ENCODE measurements at places on chromosomes 3 and 15.

- DNase-seq: no peak
Measured at GRCh38 chr15:36178303-36178633, 401.2 kb upstream of the CDIN1 start.

GRCh38 chr3:94928921-94929320, 866.1 kb downstream of the NSUN3 start:
- DNase-seq: peak; percentile 1

- DNase-seq: no peak
Measured at GRCh38 chr15:68424754-68425390, 7.1 kb downstream of the ITGA11 start.

- DNase-seq: no peak
Measured at GRCh38 chr3:134337511-134338200, 36.6 kb downstream of the AMOTL2 start.

- no peak for DNase-seq
Measured at GRCh38 chr3:183491923-183492848, 63.3 kb downstream of the KLHL6 start.

DNA sequence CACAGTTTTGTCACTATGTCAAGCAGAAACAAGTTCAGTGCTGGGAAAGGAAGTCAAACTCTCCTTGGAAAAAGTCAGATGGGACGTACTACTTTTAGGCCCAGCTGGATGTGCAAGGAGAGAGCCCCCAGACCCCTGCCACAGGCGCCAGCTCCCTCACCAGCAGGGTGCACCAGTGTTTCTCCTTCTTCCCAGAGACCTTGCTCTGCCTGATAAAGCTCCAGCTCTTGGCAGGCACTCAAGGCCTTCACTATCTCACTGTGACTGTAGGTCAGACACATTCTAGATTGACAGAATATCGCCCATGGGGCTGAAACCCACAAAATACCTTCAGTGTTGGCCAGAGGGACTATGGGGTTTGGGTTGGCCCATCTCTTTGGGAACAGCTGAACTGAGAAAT, 54.8 kb upstream of the CHRNB4 start:
- DNase-seq: no peak

DNA sequence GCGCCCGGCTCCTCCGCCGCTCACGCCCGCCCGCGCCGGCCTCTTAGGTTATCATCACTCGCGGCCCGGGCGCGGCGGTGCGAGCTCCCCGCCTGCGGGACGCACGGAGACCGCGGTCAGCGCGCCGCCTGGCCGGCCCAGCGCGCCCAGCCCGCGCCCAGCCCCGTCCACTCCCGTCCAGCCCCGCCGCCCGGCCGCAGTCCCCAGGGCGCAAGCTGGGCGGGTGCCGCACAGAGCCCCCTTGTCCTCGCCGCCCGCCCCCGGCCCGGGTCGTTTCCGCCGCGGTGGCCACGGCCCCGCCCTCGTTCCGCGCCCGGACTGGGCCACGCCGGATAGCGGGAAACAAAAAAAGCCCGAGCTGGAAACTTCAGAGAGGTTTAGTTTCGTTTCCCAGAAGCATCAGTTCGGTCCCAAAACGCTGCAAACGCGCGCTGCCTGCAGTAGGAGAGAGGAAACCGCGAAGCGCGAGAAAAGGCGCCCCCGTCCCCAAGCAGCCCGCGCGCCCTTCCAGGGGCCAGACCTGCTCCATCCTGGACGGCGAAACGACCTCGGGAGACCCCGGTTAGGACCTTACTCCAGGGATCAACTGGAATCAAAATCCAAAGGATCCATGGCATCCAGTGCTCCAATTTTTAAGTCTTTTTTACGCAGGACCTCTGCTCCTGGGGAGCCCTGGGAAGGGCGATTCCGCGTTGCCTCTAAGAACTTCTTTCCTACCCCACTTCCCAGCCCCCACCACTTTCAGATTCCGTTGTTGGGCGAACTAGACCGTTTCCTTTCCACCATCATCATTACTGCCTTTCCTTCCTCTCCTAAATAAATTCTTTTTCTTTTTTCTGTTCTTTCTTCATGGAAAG, at the start of gene ATP10A:
TSS of gene ATP10A (minus strand) at position 217 of the 857 bp plus-strand sequence. CDS start 231 bp downstream, outside the sequence.
- DNase-seq: peak; percentile 43

- no peak for DNase-seq
Measured at GRCh38 chr15:66877477-66878271, 175.6 kb downstream of the SMAD6 start.

DNA sequence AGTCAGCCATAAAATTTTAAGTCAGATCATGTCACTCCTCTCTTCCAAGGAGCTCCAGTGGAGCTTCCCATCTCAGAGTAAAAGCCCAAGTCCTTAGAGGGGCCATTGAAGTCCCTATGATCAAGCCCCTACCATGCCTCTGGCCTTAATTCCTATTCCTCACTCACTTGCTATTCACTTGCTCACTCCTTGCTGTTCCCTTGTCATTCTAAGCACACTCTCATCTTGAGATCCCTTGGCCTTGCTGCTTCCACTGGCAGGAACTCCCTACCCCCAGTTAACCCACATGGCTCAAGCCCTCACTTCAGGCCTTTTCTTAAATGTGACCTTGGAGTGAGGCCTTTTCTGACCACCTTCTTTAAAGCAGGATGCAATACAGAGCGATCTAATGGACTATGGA, 12.3 kb upstream of the SECISBP2L start:
- DNase-seq: no peak

- peak; percentile 64 for DNase-seq
Measured at GRCh38 chr3:58161435-58162398, 49.1 kb downstream of the DNASE1L3 start.

GRCh38 chr3:52227766-52228165, 2.3 kb upstream of the TLR9 start:
- no peak for DNase-seq

DNA sequence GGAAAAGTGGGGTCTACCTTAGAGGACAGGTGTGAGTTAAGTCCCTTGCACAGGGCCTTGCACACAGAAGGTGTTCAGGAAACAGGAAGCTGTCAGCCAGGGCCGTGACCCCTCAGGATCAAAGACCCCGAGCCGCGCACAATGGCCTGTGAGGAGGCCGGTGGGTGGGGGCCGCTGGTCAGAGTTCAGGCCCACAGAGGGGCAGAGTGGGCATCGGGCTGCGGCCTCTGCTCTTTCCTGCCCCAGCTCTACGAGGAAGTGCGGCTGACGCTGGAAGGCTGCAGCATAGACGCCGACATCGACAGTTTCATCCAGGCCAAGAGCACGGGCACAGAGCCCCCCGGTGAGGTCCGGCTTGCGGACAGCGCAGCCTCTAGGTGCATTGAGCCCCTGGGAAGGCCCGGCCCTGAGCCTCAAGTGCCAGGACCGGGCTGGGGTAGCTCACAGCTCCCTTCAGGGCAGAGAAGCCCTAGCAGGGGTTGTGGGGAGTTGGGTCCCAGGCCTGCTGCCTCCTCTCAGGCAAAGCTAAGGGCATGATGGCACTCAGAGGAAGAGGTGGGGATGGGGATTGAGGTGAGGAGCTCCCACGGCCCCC, 37.2 kb downstream of the PSTPIP1 start:
- no peak for DNase-seq

GRCh38 chr3:188826574-188826973, 345.2 kb upstream of the TPRG1 start:
- no peak for DNase-seq

DNA sequence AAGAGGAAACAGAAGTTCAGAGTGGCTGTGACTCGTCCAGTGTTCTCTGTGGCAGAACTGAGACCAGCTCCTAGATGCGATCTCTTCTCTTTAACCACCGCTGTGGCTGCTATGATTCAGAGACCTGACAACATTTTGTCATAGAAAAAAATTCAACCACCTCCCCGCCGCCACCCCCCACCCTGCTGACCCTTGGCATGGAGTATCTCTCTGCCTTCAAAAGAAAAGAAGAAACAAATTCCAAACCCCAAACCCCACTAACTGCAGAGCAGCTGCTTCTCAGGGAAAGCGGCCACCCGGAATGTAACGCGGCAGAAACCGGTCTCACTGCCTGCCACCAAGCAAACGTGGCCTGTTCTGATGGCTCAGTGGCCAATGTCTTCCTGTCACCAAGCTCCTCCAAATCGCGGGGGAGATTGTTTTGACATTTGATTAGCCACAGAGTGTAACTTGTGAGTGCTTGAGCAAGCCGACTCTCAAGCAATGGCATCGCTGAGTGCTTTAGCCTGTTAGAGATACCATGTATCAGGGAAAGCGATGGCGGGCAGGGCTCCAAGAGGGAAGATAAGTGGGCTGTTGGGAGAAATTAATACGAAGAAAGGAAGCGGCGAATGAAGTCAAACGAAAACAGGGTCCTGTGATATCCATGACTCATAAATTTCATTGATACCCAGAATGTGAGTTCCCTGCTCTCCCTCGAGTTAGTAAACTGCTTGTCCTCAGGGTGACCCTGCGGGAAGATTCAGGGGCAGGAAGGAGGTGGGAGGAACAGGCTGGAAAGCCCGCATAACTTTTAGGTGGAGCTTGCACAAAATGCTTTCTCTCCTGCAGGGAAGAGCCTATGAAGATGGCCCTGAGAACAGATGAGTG, 44.8 kb upstream of the TLE3 start:
- peak; percentile 93 for DNase-seq

DNA sequence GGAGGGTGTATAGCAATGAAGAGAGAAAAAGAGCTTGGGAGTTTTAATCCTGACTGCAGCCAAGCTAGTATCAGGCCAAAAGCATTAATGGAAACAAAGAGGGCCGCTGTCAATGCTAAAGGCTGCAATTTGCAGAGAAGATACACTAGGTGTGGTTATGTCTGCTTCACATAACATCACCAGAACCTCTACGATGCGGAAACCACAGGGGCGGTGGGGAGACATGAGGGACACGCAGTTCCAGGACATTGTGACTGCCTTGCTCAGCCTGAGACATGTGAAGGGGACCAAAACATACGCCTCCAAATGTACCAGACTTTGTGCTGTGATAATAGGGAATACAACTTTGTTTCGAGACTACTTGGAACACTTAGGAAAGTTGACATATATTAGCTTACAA, 88.4 kb downstream of the APBA2 start:
- no peak for DNase-seq

DNA sequence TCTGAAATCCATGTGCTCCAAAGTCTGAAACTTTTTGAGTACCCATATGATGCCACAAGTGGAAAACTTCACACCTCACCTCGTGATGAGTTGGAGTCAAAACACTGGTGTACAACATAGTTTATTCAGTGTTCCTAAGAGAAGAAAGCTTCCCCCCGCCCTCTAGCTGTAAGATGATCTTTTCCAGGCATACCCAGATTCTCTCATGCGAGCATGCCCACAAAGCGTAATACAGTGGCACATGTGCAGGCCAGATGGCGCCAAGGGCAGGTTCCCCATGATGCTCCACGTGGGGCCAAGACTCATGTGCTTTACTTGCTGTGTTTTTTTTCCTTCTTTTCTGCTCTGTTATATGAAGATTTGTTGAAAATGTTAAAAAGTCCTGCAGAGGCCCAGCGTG, 104.9 kb upstream of the LRRFIP2 start:
- no peak for DNase-seq

GRCh38 chr15:38941399-38941953, 376.9 kb upstream of the RASGRP1 start:
- DNase-seq: no peak

GRCh38 chr3:196181127-196181546, 30.1 kb downstream of the ZDHHC19 start:
- DNase-seq: no peak

GRCh38 chr3:187629711-187630110, 40.5 kb downstream of the SST start:
- DNase-seq: no peak

DNA sequence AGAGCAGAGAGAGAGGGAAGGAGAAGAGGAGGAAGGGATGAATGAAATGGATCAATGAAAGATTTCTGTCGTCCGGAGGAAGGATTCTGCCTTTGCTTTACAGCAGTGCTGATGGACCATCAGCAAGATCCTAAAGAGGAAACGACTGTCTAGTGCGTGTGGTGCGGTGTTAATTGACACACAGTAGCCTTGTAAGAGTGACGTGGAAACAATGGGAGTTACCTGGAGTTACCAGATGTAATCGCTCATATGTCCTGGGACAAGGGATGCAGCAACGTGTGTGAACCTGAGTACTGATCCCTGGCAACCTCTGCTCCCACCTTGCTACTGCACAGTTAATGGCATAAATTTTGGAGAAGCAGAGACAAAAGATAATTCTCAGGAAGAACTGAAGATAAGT, 62.6 kb upstream of the TPRG1 start:
- no peak for DNase-seq

DNA sequence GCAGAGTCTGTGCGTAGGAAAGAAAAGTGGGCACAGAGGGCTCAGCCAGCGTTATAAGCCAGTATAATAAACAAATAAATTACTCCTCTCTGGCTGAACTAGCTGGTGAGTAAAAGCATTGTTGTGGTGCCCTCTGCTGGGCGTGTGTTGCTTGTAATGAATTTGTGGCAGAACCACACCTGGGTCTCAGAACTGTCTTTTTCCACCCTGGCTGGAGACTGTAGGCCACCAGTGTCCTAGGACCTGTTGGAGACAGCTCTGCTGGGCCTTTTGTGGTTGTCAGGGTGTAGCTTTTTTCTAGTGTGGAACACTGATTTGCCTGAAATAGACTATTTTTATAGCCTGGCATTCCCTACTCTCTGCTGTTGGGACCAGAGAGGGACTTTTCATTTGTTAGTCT, 130.5 kb upstream of the EIF1B start:
- peak; percentile 42 for DNase-seq

DNA sequence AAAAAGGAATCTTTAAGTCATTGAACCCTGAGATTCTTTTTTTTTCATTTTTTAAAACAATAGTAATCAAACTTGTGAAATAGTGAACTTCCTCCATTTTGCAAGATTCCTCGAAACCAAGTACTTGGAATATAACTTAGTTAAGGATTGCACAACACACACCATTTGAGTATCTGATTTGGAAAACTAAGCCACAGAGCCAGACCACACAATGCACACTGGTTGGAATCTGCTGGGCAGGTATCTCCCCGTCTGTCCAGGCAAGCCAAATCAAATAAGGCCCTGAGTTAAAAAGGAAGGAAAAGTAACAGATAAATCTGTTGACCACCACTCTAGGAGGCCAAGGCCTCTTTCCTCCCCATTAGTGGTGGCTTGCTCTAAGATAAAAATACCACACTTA, 177.5 kb upstream of the ICE2 start:
- DNase-seq: peak; percentile 82

DNA sequence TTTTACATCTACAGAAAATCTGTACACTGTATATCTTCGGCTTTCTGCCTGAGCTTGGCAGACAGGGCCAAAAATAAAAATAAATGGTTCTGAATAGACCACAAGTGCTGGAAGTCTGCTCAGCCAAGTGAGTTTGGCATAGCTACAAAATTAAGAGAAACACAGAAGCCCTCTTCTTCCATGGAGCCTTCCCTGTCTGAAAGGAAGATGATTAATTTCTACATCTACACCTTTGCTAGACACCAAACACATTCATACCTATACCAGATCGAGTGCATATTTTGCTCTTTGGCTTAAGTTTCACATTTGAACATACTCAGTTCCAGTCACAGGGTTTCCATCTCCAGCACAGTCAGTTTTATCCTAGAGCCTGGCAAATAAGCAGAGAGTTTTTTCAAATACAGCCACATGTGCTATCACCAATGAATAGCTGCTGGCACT, 224.6 kb downstream of the GREM1 start:
- DNase-seq: no peak

- DNase-seq: no peak
Measured at GRCh38 chr3:133208184-133208583, 170.0 kb downstream of the TMEM108 start.

Data from inflammatory macrophage (primary cell).